ENCODE measurements at places on chromosomes 13 and 19.

DNA sequence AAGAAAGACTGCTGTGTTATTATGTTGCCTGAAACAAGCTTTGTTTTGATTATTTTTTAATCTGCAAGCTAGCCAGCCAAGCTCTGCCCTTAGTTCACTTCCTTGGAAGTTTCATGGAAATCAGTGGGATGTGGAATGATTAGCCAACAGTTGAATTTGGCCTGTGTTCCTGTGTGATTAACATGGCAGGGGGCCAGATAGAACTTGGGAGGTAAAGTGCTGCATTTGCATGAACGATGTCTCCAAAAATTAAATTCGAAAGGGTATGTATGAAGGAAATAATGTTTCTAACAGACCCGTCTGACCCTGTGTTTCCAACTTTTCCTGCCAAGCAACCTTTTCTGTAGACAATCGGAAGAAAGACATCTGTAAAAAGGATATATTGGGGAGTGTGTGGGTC is 32.2 kb downstream of the UFM1 start:
- DNase-seq = no peak

- peak; percentile 52 for DNase-seq
These were observed 192.6 kb downstream of the KATNAL1 start for GRCh38 chr13:30114571-30115256.

- DNase-seq = peak; percentile 29
These were observed 14.0 kb upstream of the ATP8B3 start for GRCh38 chr19:1825909-1826556.

- no peak for DNase-seq
These were observed 278.3 kb downstream of the TEX29 start for GRCh38 chr13:111598747-111599146.

GRCh38 chr13:36069881-36070366 is 61.3 kb downstream of the DCLK1 start:
- peak; percentile 88 for DNase-seq

- DNase-seq = no peak
These were observed 7.9 kb downstream of the VASP start for GRCh38 chr19:45515081-45515624.

- DNase-seq = no peak
These were observed 8.8 kb downstream of the ATP4B start for GRCh38 chr13:113649212-113649611.
